Stimulated activated CD8-positive, alpha-beta memory T cell treated with anti-CD3 and anti-CD28 coated beads, Interleukin-7, amount 100 ng/mL, for 1 hour (primary cell): ENCODE measurements at places on chromosomes 13 and 19.

GRCh38 chr19:6213696-6214641, 65.8 kb downstream of the MLLT1 start:
- DNase-seq, result no peak

GRCh38 chr13:72113076-72113475, 246.1 kb upstream of the DACH1 start:
- no peak for DNase-seq

GRCh38 chr13:111566567-111566966, 246.1 kb downstream of the TEX29 start:
- no peak for DNase-seq

- DNase-seq, result no peak
These were observed 43.9 kb downstream of the RAB20 start for GRCh38 chr13:110517505-110518225.

DNA sequence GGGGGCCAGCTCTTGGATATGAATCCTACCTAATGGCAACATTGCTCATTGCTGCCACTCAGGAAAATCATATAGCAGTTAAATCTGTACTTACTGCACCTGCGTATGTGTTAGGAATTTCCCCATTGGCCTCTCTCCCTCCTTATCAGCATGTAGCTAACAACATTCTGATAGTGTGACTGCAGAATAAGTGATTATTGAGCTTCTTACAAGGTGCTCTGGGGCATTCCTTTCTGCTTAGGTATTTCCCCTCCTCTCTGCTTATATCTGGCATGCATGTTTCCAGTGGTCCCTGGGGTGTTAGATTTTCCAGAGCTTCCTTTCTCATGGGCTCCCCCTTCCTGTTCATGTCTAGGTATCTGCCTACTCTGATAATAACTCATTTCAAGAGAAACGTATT, 414.1 kb upstream of the SLITRK1 start:
- no peak for DNase-seq

DNA sequence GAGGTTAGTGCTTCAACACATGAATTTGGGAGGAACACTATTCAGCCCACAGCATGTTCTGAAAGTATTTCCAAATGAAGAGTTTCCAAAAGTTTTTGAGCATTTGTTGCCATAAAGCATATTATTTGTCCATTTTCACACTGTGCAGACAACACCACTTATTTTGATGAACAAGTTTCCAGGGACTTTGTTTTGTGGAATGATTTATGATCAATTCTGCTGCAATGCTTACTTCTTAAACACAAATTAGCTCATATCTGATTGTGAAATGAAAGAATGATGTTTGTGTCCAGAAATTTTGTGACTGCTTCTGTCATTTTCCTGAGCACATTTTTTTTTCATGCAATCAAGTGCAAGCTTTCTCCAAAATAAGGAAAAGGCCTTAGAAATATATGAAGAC, 205.3 kb downstream of the RAP2A start:
- no peak for DNase-seq

DNA sequence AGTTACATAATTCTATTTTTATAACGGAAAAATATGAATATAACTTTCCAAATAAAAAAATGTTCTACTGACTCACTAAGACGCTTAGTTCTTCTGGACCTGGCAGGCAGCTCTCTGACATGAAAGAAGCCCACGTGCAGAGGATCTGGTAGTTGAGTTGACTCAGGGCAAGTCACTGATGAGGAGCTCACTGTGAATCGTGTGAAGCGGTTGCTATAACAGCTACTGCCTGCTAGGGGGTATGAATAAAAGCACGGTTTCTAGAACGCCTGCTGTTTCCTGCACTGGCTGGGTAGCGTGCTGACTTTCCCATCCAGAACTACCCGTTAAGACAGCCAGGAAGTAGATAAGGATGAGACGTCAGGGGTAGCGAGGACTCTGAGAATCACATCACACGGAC, 54.7 kb upstream of the WASF3 start:
- DNase-seq, result no peak

DNA sequence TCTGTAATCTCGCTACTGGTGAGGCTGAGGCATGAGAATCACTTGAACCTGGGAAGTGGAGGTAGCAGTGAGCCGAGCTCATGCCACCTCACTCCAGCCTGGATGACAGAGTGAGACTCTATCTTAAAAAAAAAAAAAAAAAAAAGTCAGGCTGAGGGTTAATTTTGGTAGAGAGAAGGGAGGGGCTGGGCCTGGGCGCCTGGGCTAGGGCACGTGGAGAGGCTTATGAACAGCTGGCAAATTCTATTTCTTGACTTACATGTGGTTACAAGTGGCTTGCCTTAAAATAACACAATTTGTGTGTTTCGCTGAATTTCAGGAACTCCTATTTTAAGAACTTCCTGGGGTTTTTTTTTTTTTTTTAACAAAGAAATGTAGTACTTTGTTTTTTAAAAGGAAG, 47.6 kb upstream of the MAP3K10 start:
- no peak for DNase-seq

GRCh38 chr13:37074703-37075102, 15.2 kb upstream of the SUPT20H start:
- DNase-seq, result no peak

DNA sequence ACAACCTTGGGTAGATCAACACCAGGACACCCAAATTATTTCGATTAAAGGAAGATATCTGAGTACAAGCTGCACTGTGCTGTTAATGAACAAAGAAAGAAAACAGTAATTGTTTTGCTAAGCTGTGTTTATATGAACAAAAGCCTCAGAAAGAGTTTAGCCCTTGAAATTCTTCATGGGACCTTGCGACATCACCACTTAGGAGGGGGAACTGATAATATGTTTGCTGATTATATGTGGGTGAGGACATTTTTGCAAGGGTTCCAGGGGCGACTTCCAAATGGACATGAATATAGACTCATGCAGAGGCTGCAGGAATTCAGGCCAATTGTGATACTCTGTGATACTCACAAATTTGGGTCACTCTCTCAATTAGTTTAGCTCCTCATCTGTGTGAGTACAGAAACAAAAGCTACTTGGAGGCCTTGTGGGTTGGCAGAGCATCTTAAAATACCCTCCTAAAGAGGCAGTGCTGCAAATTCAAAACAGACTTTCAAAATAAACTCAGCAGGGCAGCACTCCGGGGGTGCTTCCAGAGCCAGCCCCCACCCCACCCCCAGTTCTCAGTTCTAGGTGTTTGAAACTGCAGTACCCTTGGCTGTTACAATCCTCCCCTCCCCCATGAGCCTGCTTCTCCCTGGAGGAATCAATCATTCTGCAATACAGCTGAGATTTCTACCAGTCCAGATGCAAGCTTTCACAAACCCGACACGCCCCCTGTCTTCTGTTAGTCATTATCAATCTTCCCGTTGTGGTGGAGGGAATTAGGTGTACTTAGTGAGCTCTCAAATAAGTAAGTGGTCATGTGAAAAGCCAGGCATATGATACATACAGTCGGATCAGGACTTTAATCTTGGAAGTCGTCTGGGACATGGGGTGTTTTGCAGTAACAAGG, 97.0 kb upstream of the MBNL2 start:
- DNase-seq, result no peak

- no peak for DNase-seq
These were observed 435.3 kb downstream of the KLF12 start for GRCh38 chr13:73698859-73699258.

DNA sequence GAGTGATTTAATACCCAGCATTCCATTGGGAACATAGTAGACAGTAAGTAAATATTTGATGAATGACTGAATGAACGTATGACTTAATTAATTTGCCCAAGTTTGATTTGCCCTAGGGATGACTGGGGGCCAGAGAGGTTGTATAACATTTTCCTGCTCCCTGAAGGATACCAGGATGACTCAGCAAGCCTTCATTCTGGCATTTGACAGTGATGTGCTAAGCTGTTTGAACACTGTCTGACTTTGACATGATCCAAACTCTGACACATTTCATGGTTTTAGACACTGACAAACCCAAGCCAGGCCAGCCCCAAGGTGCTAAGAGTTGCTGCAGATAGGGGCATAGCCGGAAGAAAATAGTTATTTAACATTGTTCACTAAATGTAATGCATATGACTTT, 53.4 kb upstream of the KLF12 start:
- no peak for DNase-seq

DNA sequence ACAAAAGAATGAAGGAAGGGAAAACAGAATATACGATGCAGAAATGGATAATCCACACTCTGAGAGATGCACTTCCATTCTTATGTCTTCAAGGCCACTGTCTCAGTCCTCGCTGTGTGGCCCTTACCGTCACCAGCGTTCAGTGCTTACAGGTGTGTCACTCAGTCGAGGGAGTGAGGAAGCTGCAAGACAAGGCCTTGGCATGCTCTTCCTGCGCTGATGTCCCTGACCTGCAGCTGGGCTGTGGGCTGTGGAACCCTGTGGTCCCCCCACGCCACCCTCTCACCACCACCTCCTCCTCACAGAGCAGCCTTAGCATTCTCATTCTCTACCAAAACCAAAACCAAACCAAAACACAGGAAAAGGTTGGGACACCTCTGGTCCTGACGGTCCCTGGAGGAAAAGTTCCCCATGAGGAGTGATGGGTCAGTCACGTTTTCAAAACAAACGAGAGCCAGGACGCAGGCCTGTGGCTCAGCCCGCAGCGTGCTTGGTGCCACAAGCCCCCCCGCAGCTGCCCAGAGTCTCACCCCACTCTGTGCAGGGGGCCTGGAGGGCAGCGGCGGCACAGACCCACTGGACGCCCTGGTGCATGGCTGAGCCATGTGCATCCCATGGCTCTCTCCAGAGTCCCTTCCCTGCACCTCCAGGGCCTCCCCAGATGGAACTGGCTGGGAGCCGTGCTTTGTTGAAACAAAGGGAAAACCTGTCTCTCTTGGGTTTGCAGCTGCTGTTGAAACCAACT, 48.2 kb upstream of the GPR183 start:
- DNase-seq, result no peak

DNA sequence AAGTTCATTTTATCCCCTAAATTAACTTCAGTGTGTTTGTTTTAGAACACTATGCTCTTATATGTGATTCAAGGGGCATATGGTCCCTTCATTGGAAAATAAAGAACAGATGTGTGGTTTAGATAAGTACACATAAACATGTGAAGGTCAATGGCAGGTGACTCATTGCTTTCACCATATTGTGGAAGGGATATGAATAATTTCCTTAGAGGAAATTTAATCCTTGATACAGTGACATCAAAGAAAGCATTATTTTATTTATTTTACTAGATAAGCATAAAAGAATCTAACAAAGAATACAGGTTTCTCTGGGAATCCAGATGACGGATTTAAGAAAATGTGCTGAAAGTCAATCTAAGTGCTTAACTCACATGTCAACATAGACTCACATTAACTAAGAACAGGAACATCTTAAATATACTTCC, 373.5 kb downstream of the KCTD12 start:
- no peak for DNase-seq

DNA sequence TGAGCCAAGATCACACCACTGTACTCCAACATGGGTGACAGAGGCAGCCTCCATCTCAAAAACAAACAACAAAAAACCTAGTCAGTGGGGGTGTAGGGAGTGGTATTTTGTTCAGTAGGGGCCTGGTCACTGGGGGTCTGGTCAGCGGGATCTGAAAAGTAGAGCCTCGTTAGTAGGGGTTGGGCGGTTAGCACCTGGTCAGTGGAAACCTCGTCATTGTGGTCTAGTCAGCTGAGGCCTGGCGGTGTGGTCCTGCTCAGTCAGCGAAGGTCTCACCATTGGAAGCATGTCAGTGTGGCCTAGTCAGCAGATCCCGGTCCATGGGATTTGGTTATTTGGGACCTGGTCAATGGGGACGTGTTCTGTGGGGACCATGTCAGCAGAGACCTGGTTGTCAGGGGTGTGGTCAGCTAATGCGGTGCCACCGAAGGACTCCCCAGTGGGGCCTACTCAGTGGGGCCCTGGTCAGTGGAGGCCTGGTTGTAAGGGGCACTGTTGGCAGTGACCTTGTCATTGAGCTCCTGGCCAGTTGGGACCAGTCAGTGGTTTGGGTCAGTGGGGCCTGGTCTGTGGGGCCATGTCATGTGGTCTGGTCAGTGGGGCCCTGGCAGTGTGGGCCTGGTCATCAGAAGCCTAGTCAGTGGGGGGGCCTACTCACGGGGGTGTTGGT, 63.0 kb upstream of the TPM4 start:
- no peak for DNase-seq

GRCh38 chr19:6743066-6743465, 3.6 kb downstream of the TRIP10 start:
- no peak for DNase-seq

DNA sequence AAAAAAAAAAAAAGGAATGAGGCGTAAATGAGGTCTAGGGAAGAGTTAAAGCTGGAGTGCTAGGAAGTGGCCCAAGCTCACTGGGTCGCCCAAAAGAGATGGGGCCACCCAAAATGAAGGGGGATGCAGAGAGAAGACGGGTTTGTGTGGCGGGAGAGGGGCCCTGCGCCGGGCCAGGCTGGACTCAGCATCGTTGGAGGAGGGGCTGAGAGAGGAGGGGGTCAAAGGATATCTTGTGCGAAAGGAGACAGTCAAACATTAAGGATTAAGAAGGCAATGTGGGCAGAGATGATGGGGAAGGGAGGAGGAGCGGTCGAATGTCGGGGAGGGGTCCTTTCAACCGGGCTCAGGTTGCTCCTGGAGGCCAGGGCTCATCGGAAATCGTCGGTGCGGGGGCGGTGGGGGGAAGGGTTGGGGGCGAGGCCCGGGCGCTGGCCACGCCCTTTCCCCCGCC, 825 bp upstream of the CARM1 start:
- no peak for DNase-seq

DNA sequence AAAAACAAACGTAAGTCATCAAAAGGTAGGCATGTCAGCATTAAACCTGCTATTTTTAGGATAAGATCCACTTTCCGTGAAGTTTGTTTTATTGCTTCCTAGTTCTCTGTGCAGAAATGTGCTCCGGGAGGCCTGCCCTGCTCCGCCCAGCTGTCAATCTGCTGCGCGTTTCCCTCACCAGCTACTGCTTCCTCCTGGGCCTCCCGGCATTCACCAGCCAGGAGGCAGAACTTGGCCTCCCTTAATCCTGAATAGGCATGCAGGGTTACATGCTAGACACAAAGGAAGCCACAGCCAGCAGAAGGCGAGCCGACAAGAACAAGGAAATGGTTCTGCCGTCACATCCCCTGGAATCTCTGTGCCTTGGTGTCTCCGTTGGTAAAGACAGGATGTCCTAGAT, 386.2 kb downstream of the IRS2 start:
- no peak for DNase-seq

GRCh38 chr13:71979616-71980015, 112.6 kb upstream of the DACH1 start:
- no peak for DNase-seq

GRCh38 chr13:37923236-37923635, 53.7 kb upstream of the TRPC4 start:
- no peak for DNase-seq

DNA sequence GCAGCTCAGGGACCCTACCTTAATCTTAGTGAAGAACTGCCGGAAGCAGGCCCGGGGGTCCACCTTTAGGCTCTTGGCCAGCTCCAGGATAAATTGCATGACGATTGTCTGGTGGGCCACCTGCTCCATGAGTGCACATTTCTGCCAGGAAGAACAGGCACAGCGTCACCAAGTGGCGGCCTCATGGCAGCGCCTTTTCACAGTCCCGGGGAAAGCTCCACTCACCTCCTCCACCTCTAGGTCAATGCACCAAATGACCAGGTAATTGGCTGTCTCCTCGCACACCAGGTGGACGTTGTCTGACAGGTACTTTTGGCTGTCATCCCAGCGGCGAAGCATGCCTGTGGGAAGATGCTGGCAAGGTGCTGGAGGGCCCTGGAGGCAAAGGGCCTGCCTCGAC, 8.3 kb downstream of the CDC37 start:
- no peak for DNase-seq

- DNase-seq, result no peak
These were observed 4.2 kb upstream of the ADPRHL1 start for GRCh38 chr13:113457510-113457909.

- no peak for DNase-seq
These were observed 6.1 kb downstream of the WDFY2 start for GRCh38 chr13:51590231-51590970.

- no peak for DNase-seq
These were observed 8.7 kb upstream of the KLF2 start for GRCh38 chr19:16315825-16316505.
